Transverse colon (tissue), 4 donors: ENCODE measurements at places on chromosomes 7 and 10. TPM values are rescaled to one million over a fixed set of nuclear protein-coding genes. Genes with fewer than 3 reads are reported as not detected.

CREB3L2 gene
- 16.4 TPM for total RNA-seq

FEZF1 gene
- total RNA-seq = not detected

PDSS1 gene
- 66.7 TPM for total RNA-seq

PRSS37 gene
- not detected for total RNA-seq

CRHR2 gene
- not detected for total RNA-seq

ADCYAP1R1 gene
- total RNA-seq = 2.2 TPM

DNA sequence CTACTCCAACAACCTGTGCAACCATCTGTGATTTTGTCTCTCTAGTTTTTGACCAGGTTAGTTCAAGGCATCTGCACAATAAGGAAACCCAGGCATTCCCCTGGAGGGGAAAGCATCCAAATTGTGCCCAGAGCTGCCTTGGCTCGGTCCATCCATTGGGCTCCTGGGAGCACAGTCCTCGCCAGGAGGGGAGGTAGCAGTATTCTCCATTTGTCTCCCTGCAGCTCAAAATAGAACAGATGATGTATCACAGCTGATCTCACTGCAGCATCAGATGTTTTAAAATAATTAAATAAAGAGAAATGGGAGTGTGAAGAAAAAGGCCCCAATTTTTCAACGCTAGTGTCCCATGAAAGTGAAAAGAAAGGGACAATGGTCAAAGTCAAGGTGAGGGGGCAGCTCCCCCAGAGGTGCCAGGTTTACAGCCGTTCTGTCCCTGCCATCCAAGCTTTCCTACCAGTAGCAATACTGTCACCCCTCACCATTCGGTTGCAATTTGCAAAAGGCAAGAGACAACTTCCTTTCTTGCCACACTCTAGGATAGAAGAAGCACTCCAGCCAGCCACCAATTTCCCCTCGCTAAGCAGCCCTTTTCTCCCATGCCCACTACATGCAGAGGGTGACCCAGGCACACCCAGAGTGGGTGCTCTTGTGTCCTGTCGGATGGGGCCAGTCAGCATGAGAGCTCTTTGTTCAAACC, 43.7 kb downstream of the KCNMA1 start:
- no peak overlapping the region for H3K27ac ChIP-seq
- no peak overlapping the region for H3K4me3 ChIP-seq

GRCh38 chr10:13103554-13103953, 3.6 kb downstream of the OPTN start:
- DNase-seq = no peak
- no peaks in the 10 kb centered on the region for H3K27me3 ChIP-seq
- H3K4me3 ChIP-seq = no peak overlapping the region
- peaks cover 64% of the 10 kb centered on the region for H3K4me1 ChIP-seq
- H3K27ac ChIP-seq = no peak overlapping the region

DNA sequence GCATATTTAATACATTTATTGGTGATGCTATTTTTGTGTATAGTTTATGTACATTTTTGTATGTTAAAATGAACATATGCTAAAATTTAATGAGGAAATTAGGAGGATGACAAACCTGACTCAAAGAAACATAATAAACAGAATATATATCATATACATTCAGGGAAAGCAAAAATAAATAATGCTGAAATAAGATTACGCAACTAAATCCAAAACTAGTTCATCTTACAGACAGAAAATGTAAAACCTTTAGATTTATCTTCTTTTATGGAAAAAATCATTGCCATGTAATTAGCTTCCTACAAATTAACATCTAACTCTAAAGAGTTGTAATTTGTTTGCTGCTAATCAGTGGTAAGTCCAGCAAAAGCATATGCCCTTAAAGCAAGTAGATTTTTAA, 216.5 kb downstream of the PTN start:
- H3K27ac ChIP-seq = no peak overlapping the region
- no peak for DNase-seq
- H3K4me3 ChIP-seq = no peak overlapping the region
